ENCODE measurements at places on chromosomes 16 and 17.

- DNase-seq = no peak
Measured at GRCh38 chr16:84359326-84359725, 9.0 kb upstream of the ATP2C2 start.

GRCh38 chr17:44757045-44757917, 1.5 kb upstream of the ADAM11 start:
- DNase-seq = no peak

DNA sequence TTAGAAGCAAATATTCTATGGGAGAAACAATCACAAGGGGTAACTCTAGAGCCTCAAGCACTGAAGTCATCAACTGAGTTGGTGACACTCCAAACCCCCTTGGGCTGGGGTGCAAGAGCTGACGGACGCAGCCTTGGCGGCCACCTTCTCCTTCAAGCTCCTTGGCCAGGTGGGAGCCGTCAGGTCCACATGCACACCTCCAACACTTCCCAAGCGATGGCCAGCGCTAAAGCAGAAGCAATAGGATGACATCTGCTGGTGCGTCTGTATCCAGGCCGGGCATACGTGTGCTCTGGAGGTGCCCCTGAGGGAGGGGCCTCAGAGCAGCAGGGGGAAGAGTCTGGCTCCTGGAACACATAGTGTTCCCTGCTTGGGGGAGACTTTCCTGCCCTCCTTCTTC, 12.2 kb upstream of the FOXJ1 start:
- no peak for DNase-seq

DNA sequence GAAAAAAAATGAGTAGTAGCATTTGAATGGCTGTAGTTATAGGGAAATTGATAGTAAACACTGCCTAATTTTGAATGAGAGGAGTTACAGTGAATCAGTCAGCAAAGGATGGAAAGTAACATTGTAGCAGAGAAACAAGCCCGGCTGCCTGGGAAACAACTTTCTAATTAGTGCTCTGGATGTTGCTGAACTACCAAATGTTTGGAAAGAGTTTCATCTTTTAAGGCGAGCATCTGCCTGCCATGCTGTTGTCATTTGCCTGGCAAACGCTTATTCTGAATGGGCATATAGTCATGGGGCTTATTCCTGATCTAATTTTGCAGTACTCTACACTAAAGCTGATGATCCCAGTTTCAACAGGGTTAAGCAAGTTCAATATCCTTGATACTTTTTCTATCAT, 138.6 kb downstream of the CDH11 start:
- no peak for DNase-seq

- DNase-seq = no peak
Measured at GRCh38 chr17:10429421-10430045, 7.8 kb upstream of the MYH8 start.

DNA sequence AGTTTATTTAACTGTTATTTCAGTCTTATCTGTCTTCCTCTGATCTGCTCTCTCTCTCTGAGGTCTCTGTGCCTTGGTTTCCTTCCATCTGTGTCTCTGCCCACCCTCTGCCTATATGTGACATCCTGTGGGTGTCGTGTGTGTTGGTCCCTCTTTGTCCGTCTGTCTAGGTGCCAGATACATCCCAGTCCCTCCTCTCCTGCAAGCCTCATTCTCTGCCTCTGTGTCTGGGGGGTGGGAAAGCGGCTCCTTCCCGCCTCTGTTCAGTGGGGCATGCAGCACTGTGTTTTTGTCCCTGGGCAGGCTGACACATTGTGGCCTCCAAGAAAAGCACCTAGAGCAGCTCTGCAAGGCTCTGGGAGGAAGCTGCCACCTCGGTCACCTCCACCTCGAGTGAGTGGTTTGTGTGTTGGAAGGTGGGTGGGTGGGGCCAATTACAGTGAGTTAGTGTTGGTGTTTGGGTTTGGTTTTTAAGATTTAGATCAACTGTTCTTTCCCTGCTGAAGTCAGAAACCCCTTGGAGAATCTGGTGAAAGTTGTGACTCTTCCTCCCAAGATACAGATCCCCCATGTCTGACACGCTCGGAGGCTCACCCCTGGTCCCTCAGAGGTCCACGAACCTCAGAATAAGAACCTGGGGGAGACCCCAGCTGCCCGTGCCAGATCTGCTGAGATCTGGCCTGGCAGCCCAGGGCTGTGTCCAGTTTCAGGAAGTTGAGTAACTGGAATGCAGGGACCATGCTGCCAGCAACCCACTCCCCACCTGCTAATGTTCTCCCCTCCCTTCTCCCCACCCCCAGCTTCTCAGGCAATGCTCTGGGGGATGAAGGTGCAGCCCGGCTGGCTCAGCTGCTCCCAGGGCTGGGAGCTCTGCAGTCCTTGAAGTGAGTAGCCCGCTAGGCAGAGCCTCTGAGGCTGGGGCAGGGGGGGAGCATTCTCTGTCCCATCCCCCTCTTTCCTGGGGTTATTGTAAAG, 50.9 kb upstream of the CPNE2 start:
- peak; percentile 89 for DNase-seq

- DNase-seq = no peak
Measured at GRCh38 chr16:14110728-14111251, 39.7 kb downstream of the MRTFB start.

DNA sequence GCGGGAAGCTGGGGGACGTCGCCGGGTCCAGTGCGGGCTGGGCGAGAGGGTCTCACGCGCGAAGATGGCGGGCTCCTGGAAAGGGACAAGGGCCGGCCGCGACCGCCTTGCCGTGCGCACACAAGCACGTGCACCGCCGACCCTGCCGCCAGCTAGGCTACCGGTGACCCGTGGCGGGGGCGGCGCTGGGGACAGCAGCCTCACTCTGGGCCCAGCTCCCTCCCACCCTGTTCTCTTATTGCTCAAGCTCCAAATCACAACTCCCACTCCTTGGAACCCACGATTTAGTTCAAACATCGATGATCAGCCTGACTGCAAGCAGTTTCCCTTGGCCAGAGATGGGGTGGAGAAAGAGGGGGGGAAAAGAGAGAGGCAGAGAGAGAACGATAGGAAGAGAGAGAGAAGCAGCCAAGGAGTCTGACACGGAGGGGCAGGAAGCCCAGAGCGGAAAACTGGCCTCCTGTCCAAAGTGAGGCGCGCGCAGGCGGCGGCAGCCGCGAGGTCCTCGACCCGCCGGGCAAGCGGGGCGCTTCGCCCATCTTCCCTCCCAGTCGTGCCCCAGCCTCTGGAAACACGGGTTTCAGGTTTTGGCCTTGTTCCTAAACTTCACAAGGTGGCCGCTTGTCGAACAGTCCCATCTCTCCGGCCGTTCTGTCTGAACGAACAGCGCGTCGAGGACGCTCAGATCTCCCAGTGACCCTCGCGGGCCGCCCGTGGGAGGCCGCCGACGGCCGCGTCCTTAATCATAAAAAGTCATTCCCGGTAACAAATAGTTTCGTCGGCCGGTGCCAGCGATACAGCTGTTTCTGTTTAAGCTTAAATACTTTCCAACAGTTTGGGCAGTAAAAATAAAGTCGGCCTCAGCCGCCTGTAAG, 1.7 kb upstream of the CBX8 start:
- no peak for DNase-seq

GRCh38 chr17:42647778-42648177, 11.3 kb upstream of the TUBG2 start:
- DNase-seq = no peak

GRCh38 chr17:15886804-15887203, 58.1 kb upstream of the ADORA2B start:
- no peak for DNase-seq

DNA sequence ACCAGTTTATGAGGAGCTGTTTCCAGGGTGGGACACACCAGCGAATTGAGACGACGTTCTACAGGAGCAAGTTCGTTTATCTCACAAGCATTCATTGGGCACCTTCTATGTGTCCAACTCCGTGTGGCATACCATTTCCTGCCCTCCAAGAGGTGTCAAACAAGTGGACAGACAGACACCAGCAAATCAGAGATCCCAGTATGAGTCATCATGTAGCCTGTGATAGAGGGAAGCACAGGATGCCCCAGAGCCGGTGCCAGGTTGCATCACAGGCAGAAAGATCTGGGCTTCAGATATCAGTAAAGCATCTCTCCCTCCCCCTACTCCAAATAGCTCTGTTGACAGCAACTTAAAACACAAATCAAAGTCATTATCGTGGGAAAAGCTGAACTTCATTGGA, 31.8 kb upstream of the MAF start:
- no peak for DNase-seq

- DNase-seq = no peak
Measured at GRCh38 chr17:16199093-16199492, 16.2 kb downstream of the NCOR1 start.

- DNase-seq = no peak
Measured at GRCh38 chr16:8088820-8089338, 501.4 kb downstream of the TMEM114 start.

DNA sequence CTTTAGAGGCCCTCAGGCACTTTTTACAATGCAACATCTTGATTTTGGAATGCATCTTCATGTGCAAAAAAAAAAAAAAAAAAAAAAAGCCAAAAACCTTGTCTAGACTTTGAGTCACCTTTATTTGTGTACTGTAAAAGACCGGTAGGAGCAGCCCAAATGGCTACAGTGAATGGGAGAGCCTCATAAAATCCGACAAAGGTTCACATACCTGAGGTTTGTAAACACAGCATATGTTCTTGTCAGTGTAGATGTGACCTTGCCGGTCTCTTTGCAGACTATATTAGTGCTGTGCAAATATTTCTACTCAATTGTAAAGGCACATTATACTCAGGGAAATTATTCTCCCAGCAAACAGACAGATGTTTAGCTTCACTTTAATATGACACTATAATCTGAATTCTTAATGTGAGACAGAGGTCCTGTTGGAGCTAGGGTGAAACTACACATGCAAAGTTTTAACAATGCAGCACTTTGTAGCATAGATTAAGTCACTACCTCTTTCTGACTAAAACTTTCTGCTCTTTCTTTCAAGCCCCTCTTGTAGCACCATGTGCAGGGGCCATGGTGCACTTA, 211.3 kb downstream of the CA10 start:
- no peak for DNase-seq

- no peak for DNase-seq
Measured at GRCh38 chr16:4213737-4214136, 28.1 kb downstream of the SRL start.

GRCh38 chr16:13105427-13105826, 204.0 kb downstream of the SHISA9 start:
- DNase-seq = no peak

GRCh38 chr17:2194889-2195335, 108.7 kb downstream of the SMG6 start:
- DNase-seq = no peak

DNA sequence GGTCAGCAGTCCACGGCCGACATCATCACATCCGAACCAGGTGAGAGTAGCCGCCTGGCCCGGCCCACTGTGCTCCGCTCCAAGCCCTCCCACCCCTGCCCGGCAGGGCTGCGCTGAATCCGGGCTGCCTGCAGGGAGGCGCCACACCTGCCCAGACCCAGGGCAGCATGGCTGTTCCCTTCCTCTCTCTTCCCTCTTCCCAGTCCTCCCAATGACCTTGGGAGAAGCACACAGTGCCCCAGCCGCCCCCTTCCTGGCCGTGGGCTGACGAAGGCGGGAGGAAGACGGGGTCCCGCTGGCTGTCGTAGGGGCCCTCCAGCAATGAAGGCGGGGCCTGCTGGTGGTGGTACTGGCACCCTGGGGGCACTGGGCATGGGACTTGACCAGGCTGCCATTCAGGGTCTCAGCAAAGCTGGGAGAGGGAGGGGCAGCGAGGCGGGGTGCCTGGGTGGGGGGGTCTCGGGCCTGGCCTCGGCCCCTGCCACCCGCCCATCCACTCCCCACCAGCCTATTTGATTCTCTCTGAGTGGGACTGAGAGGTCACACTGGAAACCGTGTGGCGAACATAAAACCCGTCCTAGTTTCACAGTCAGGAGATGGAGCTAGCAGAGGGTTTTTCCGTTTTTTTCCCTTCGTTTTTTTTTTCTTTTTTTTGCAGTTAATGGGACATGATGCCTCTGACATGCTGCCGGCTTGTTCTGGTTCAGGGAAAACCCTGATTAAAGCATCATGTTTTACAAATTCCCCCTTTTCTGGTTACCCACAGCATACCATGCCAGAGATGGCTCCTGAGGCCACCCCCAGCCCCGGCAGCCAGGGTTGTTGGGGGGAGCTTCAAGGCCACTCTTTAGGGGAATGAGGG, 50.6 kb downstream of the BAHCC1 start:
- DNase-seq = no peak

GRCh38 chr17:60819447-60820130, 141.9 kb downstream of the BCAS3 start:
- no peak for DNase-seq

DNA sequence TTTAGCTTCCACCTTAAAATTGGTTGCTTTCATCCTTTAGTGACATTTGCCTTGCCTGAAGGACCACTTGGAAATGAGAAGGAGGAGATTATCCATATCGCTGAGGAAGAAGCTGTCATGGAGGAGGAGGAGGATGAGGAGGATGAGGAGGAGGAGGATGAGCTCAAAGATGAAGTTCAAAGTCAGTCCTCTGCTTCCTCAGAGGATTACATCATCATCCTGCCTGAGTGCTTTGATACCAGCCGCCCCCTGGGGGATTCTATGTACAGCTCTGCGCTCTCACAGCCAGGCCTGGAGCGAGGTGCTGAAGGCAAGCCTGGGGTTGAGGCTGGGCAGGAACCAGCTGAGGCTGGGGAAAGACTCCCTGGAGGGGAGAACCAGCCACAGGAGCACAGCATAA, 11.5 kb upstream of the TMEM106A start:
- no peak for DNase-seq

GRCh38 chr16:3695610-3696369, 21.5 kb downstream of the TRAP1 start:
- DNase-seq = no peak

GRCh38 chr16:8572919-8573724, 17.2 kb downstream of the TMEM114 start:
- DNase-seq = no peak

DNA sequence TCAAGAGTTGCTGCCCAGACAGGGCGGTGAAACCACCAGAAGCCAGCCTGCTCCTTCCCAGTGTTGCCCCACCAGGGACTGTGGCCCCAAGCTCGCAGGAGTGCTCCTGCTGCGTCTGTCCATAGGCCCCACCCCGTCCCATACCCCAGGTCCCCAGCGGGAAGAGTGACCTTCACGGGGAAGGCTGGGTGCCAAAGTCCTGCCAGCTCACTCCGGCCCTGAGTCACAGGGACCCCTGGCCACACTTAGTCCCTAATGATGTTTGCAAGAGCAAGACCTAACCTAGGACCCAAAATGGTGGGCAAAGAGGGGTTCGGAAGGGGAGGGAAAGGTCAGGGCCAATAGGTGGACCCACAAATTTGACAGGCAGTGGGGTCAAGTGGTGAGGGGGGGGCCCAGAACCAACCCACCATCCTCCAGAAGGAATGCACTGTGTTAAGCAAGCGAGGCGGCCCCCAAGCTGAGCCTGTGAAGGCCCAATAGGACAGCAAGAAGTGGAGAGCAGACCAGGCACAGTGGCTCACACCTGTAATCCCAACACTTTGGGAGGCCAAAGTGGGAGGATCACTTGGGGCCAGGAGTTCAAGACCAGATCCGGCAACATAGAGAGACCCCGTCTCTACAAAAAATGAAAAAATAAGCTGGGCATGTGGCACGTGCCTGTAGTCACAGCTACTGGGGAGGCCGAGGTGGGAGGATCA, 3.3 kb downstream of the DOK4 start:
- no peak for DNase-seq

DNA sequence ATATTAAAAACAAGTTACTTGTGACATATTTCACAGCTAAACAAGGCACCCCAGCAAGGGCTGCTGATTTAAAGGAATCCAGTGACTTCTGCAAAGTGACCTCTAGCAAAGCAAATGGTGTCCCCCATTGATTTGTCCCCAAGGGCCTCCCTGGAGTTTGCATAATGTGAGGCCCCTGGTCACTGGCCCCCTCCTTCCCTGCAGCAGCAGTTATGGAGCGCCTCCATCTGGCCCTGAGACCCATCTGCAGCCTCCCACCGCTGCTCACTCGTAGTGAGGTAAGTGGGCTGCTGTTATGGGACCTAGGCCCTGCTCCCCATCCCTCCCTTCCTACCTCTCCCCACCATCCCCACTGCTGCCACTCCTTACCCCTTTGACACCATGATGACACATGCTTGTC, 19.6 kb upstream of the EEF2K start:
- no peak for DNase-seq

All from activated gamma-delta T cell treated with Interleukin-2 at 50 U/mL for 16 hours (primary cell).